ENCODE measurements at places on chromosomes 5 and 9. TPM values are rescaled to one million over a fixed set of nuclear protein-coding genes. Genes with fewer than 3 reads are reported as not detected.

IRX1 gene
- not detected for total RNA-seq

CLIC3 gene
- 0.29 TPM for total RNA-seq

MUSK gene
- not detected for total RNA-seq

CEP78 gene
- total RNA-seq = 14.7 TPM

GABBR2 gene
- 10.3 TPM for total RNA-seq

LHX3 gene
- total RNA-seq = not detected

CCDC192 gene
- total RNA-seq = not detected

LCN10 gene
- not detected for total RNA-seq

ZDHHC11B gene
- total RNA-seq = not detected

ORM1 gene
- not detected for total RNA-seq

PCDHB12 gene
- 0.76 TPM for total RNA-seq

POU5F2 gene
- 2.2 TPM for total RNA-seq

CMYA5 gene
- total RNA-seq = 0.33 TPM

ANKRD31 gene
- 0.10 TPM for total RNA-seq

CDHR2 gene
- total RNA-seq = not detected

GNA14 gene
- 7.5 TPM for total RNA-seq

SGCD gene
- total RNA-seq = 0.19 TPM

QRFP gene
- not detected for total RNA-seq

SHOC1 gene
- total RNA-seq = not detected

CCNO gene
- 0.33 TPM for total RNA-seq

All from vein endothelial cell (primary cell).